Adrenal gland (tissue), 19 donors: ENCODE measurements at places on chromosomes 7 and 10. TPM values are rescaled to one million over a fixed set of nuclear protein-coding genes. Genes with fewer than 3 reads are reported as not detected.
A peak's percentile ranks its signal among the peaks of the same experiment; 100 is the strongest.

The ALOX5 gene
- 11.4 TPM for total RNA-seq

The CHST3 gene
- total RNA-seq, result 38.4 TPM

GRCh38 chr7:1210979-1211608, 21.6 kb upstream of the UNCX start:
- no peak overlapping the region for H3K4me3 ChIP-seq
- H3K27ac ChIP-seq, result no peak overlapping the region
- peaks cover 52% of the 10 kb centered on the region for H3K27me3 ChIP-seq
- DNase-seq, result no peak
- no peaks in the 10 kb centered on the region for H3K36me3 ChIP-seq
- no peaks in the 10 kb centered on the region for H3K4me1 ChIP-seq

DNA sequence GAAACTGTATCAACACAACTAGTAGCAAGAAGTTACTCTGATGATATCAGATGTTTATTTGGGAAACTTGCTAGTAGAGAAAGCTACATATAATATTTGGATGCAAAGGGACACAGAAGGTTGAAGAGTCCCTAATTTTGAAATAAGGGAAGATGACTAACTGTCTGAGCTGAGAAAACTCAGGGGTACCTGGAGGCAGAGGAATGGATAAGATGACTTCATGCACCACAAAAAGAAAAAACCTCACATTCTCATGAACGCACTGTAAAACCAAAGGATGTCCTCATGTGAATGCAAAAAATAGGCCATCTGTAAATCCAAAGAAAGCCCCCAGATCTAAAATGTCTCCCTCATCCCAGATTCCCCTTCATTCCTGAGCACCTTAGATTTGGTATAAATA, 29.3 kb downstream of the PRSS2 start:
- H3K36me3 ChIP-seq, result no peaks in the 10 kb centered on the region
- no peak for DNase-seq

DNA sequence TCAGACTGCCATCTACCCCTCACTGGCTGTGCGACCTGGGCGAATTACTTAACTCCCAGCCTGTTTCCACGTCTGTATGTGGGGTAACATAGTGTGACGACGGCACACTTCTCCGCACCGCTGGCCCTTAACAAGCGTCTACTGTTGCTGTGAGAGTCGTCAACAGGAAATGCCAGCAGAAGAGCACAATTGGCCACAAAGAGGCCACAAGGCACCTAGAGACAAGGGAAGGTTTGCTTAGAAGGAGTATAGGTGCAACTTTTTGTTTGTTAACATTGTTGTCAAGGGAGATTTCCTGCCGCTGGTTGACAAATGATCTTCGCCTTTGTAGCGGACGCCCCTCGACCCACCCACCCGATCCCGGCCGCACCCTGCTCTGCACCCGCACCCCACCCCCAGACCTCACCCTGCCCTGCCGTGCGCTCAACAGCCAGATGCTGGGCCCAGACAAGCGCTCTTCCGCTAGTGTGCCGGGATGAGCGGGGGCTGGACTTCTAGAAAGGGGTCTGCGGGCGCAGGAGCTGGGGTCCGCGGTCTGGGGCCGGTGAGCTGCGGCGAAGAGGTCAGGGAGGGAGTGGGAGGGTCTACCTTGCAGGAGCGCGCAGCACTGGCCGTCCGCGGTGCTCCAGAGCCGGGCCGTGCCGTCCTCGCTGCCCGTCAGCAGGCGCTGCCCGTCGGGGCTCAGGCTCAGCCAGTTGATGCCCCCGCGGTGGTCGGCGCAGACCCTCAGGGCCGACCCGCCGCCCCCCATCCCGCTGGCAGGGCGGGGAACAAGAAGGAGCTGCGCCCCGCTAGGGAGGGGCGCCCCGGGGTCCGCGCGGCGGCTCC, 785 bp downstream of the WDR86 start:
- H3K36me3 ChIP-seq, result no peaks in the 10 kb centered on the region
- peaks cover 37% of the 10 kb centered on the region for H3K27me3 ChIP-seq
- no peak overlapping the region for H3K27ac ChIP-seq
- H3K4me3 ChIP-seq, result peak overlapping the region; percentile 9
- H3K4me1 ChIP-seq, result peaks cover 15% of the 10 kb centered on the region
